ENCODE measurements at places on chromosomes 11 and 22.
A peak's percentile ranks its signal among the peaks of the same experiment; 100 is the strongest.

DNA sequence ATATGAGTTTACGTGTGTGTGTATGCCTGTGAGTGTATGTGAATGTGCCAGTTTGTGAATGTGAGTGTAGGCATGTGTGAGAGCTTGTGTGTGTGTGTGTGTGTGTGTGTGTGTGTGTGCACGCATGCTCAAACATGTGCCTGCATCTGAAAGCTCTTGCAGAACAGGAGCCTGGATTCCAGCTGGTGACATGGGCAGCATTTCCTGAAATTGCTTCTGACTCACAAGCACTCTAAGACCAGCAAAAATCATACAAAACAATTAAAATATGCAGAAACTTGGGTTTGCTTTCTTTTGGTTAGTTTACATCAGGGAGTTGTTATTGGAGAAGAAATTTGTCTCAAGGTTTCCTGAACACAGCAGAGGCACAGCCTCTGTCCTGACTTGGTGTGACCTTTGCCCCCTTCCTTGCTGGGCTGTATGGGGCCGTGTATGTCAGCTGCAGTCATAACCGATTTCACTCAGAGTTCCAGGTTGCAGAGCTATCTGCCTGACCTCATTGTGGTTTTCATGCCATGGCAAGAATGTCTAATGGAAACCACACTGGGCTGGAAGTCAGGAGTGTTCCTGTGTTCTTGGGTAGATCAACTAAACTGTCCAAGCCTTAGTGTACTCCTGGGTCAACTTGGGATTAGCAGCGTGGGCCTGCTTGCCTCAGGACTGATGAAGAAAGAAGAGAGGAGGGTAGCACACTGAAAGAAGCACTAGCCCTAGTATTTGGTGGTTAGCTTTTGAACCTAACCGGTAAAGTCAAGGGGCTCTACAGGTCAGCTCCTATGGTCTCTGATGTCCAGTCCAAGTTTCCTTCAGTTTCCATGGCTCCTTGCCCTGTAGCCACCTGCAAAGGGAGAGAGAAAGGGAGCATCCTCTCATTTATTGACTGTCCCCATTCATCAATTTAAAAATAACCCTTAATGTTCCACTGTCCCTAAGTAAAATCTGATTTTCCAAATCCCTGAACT is 143.7 kb downstream of the SNX19 start:
- DNase-seq = peak; percentile 92

DNA sequence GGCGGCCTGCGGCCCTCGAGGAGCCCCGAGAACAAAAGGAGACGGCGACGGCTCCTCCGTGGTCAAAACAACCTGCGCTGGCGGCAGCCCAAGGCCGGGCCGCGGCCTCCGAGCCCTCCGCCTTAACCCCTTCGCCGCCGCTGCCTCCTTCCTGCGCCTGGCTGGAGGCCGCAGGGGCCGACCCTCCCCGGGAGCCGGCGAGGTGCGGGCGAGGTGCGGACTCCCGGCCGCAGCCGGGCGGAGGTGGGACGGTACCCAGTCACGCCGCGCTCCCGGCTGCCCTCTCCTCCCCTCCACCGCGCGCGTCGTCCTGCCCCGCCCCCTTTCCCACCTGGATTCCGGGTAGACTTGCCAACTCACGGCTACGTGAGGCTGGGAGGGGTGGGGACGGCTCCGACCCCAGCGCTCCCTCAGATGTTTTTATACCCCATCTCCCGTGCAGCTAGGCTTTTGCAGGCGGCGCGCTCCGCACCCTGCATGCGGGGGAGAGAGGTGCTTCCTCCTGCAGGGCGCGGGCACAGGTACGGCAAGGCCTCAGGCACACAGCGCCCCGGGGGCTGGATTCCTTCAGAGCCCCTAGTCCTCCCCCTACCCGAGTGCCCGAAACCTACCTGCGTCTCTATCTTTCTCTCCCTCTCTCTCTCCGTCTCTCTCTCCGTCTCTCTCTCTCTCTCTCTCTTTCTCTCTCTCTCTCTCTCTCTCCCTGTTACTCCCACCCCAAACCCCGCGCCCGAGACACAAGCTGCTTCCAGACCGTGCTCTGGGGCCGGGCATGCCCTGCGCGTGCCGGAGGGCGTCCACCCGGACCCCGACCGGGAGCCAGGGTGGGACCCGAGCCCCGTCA is 2.0 kb downstream of the PDGFB start:
- no peak for DNase-seq

- DNase-seq = no peak
These were observed 36.6 kb upstream of the CREB3L1 start for GRCh38 chr11:46240861-46241260.

DNA sequence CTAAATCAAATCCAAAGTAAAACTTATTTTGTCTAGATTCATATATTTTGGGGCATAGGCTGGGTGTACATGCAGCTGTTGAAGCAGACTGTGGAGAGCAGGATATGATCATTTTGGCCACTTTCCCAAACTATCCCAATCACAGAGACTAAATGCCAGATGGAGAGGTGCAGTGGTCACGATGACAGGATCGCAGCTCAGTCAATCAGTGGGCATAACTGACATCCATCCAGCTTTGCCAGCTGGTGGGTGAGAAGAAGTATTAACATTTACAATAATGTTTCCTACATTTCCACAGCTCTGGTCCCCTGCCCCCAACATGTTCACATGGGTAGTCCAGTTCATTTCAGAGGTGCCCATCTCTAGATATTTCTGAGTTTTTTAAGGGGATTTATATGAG is 255.5 kb upstream of the SESN3 start:
- DNase-seq = no peak

GRCh38 chr11:59079086-59079485 is 7.0 kb upstream of the GLYATL1B start:
- no peak for DNase-seq

DNA sequence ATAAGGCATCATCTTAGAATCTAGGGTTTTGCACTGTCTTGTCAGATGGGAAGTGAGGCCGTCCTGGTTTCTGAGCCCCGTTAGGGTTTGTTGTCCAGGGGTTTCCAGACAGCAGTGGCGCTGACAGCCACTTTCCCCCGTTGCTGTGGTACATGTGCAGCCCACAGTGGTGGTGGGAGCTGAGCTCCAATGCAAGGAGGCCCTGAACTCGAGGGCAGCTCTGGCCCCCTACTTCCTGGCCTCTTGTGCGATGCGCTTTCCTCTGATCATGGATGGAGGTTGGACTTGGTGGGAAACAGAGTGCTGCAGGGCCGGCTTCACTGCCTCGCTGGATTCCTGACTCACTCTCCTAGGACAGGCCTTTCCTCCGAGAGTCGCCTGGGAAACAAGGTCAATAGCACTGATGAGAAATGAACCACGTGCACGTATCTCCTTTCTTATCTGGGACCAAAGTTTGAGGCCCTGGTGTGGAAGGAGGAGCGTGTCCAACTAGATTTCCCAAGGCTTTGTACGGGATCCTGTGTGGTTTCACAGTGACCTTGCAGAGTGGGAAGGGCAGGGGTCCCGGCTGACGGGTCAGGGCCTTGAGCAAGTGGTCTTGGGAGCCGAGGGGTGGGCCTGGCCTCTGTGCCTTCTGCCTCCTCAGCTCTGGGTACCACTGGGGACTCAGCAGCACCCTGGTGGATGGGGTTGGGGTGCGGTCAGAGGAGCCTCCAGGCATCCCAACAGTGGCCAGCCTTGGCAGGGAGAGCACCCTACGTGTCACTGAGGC is 3.7 kb downstream of the PHRF1 start:
- no peak for DNase-seq

DNA sequence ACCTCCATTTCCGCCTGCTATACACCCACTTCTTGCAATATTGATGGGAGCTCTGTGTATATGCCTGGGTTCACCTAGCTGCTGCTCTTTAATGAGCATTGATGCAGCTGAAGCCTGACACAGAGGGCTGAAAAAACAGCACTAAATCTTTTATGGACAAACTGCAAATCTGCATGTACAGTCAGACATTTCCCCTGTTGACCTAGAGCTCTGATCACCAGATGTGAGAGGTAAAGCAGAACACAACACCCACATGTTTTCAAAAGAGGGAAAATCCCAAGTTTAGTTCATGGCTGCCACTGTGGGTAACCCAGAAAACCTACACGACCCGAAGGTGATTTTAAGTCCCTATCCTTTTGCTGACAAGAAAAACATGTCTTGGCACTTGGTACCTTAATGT is 303.0 kb upstream of the PITPNB start:
- DNase-seq = no peak

DNA sequence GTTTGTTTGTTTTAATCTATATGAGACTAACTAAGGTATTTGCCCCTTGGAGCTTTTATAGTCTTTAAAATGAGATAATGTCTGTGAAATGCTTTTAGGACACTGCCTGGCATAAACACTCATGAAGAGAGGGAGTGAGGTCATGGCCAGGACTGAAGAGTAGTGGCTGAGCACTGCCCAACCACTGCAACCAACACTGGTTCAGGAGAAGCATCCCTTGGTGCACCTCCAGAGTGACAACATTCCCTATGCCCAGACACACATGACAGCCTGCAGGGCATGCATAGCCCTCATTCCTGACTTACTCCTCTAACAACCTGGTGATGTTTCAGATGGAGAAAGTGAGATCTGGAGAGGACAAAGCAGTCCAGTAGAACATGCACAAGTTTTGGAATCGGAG is 36.1 kb downstream of the ME3 start:
- no peak for DNase-seq

DNA sequence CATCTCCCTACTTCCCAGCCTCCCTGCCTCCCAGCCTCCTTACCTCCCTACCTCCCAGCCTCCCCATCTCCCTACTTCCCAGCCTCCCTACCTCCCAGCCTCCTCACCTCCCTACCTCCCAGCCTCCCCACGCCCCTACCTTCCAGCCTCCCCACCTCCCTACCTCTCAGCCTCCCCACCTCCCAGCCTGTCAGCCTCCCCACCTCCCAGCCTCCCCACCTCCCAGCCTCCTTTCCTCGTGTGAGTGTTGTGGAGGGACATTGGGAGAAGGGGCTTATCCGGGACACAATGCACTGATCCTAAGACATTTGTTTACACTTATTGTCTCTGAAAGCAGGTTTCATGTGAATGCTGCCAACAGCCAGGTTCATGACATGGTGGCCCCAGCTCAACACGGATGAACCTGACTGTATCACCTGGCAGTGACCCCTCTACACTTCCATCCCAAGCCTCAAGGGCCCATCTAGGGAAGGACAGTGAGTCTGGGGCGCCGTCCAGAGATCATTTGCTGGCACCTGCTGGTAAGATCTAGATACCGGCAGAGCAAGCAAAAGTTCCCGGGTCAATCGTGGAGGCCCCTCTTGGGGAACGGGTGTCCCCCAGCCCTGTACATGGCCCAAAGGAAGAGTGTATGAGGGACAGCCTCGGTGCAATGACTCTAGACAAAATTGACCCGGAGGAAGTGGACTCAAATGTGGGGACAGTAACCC is 34.5 kb upstream of the TH start:
- no peak for DNase-seq

- no peak for DNase-seq
These were observed 107.6 kb downstream of the MED15 start for GRCh38 chr22:20615021-20615420.

DNA sequence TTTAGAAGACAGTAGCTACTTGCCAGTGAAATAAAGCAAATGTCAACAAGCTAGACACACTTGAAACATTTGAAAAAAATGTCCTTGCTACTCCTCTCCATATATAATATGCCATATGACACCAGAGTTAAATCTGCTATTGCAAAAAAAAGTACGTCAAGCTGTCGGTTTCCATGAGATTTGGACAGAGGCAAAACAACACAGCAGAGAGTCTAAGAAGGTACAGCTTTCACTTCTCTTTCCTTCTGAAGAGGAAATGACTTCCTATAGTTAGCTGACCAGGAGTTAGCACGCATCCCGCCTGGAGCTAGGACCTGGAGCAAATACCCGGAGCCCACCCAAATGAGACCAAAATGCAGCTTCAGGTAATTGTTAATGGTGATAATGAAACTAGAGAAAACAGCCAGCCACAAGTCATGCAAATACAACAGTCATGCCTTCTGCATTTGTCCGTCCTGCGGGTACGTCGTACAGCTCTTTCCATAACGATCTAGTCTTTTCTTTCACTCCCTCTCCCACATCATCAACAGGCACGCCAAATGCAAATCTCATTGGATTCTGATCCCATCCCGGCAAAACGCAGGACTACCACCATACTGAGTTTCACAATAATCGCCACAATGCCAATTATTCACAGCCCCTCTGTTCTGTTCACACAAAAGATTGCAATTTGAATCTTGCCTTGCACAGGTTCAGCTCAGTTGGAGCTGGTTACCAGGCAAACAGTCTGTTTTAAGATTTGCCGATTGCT is 395.0 kb upstream of the CCDC90B start:
- no peak for DNase-seq

DNA sequence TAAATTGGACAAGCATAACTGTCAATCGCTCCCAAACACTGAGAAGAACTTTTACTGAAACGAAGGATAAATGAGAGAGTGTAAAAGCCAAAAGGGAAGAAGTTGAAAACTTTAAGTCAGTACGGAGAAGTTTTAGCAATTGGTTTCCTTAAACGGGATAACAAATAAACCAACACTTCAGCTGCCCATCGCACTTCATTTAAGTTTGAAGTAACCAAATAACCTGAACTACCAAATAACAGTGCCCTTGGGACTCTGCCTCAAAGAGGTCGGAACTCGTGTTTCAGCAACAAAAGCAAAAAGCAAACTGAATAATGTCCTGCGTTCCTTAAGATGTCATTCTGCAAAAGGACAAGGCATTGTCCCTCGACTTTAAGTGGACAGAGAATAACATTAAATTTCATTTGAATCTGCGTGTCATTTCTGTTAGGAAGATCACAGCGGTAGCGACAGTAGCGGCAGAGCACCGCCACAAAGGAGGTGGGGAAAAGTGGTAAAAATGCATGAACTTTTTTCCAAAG is 127.0 kb upstream of the C11orf58 start:
- DNase-seq = no peak

GRCh38 chr11:17294033-17294432 is 17.5 kb downstream of the NUCB2 start:
- no peak for DNase-seq

- DNase-seq = no peak
These were observed 62.4 kb upstream of the CCDC179 start for GRCh38 chr11:22922672-22923071.

GRCh38 chr11:123590296-123590912 is 64.0 kb downstream of the SCN3B start:
- DNase-seq = no peak

DNA sequence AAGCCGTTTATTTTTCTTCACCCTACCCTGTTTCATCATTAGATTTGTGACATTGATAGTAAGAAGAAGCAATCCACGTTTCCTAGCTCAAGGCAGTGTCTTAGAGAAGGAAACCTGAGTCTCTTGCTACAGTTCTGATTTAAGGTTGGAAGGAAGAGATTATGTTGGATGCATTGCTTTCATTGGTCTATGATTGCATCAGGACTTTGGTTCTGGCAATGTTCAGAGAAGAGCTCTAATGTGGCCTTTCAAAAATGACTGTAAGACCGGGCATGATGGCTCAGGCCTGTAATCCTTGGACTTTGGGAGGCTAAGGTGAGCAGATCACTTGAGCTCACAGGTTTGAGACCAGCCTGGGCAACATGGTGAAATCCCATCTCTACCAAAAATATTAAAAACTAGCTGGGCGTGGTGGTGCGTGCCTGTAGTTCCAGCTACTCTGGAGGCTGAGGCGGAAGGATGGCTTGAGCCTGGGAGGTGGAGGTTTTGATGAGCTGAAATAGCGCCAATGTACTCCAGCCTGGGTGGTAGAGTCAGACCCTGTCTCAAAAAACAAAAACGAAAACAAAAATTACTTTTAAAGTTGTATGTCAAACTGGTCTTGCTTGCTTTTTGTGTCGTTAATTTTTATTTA is 4.1 kb downstream of the NUCB2 start:
- DNase-seq = no peak

Data from AG04450 (cell line).